Hematopoietic multipotent progenitor cell treated with erythropoietin and hydrocortisone succinate and interleukin-3 and kit ligand, for 17 days (in vitro differentiated cells): ENCODE measurements at places on chromosomes 5 and 9.

- DNase-seq: no peak
These were observed 35.1 kb downstream of the NDST1 start for GRCh38 chr5:150542933-150543445.

- DNase-seq: no peak
These were observed 26.3 kb downstream of the STC2 start for GRCh38 chr5:173301695-173302545.

DNA sequence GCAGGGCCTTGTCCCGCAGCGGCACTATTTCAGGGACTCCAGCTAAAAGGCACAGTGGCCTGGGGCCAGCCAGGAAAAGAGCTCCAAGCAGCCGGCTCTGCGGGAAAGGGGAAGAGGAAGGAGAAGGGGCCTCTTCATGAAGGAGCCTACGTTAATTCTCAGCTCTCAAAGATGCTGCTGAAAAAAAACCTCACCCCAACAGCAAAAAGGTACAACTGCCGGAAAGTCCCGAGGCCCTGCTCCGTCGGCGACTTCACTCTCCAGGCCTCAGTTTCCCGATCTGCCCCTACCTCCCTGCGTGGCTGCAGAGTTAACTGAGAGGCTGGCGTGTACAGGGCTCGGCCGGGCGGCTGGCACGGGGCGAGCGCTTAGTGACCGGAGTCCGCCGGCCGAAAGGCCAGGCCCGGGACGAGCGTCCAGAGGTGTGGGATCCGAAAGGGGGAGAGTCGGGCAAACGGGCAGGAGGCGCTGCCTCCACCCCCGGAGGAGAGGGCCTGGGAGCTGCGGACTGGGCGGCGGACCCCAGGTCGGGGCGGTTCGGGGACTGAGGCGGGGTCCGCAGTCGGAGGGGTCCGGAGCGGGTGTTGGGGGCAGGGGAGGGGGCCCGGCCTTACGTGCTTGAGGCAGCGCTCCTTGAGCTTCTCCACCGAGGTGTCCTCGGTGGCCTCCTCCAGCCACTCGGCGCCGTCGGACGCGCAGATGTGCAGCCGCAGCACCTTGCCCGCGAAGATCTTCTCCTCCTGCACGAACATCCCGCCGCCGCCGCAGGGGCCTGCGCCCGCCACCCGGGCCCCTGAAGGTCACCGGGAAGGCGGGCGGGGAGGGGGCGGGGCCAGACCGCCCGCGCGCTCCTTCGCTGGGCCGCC lies 529 bp downstream of the UBAC1 start:
- DNase-seq: peak; percentile 60

DNA sequence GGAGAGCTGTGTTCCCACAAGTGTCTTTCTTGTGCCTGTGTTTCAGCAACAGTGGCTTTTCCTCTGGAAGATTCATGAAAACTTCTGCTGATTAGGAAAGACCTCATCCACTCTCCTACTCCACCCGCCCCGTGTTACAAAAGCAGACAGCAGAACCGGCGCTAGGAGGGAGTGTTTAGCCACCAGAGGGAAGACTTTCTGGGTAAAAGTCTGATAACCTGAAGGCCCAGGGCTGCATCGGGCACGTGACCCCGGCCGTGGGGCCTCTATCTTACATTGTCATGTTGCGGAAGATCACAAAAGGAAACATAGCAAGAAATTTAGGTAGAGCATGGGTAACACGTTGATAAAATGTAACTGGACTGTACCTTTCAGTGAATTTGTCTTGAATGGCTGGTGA lies 32.0 kb upstream of the DMRT2 start:
- DNase-seq: no peak

DNA sequence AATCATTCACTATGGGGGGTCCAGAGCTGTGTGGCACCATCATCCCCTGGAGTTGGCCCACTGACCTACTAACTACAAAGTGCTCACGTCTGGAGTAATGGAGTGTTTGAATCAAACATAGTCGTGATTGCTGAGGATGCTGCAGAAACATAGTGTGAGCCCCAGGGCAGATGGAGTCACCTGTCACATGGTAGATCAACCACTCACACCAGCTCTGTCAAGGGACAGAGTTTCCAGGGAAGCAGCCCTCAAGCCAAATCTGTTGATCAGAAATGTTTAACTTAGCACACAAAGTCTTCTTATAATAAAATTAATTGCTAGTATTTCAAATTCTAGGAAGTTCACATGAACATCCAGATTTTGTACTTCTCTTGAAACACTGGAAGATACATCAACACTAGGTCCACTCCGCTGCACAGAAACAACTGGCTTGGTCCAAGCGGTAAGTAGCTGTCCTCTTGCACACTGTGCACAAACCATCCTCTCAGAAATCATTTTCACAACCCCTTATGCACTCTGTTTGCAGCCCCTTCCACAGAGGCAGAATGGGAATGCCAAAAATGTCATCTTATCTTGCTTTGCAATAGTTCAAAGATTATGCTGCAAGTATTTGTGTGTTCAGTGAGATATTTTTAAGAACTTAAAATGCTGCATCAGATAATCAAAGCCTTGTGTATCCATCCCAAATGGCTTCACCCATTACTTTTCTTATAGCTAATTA lies 191.0 kb downstream of the EPB41L4A start:
- DNase-seq: no peak

DNA sequence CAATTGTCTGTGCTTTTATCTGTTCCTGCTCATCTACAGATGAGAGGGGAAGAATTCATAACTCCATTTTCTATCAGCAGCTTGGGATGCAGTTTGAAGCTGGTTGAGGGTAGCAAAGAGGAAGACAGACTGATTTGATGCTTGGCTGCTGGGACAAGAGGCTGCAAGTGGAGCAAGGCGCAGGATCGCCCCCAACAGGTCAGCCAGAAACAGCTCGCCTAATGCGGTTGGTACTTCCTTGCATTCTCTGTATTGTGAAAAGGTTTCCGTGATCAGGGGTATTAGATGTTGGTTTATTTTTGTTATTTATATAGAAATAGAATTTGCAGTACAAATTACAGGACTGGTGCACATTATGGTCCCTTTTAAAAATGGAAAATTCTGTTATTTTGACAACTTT lies 40.6 kb downstream of the ZNF883 start:
- no peak for DNase-seq

GRCh38 chr9:79568337-79569101 lies 3.2 kb upstream of the TLE4 start:
- DNase-seq: no peak

DNA sequence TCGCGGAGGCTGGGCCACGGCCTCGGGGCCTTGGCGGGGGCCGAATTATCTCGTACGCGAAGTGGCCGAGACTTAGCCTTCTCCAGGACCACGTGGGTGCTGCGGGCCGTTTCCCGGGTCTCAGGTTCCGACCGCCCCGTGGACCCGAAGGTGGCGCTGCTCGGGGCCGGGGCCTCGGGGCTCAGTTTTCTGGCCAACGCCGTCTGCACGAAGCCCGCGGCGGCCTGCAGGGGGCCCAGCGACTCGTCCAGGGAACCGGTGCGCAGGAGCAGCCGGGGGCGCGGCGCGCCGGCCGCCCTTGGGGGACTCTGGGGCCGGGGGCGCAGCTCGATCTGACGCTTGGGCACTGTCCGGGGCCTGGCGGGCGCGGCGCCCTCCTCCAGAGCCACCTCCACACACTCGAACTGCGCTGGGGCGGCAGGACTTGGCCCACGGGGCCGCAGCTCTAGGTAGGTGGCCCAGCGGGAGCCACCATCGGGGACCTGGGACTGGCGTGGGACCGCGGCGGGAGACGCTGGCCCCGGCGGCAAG lies 716 bp downstream of the PROB1 start:
- DNase-seq: no peak

- peak; percentile 37 for DNase-seq
These were observed 202.5 kb downstream of the MEF2C start for GRCh38 chr5:88680253-88681132.

GRCh38 chr9:113941056-113941455 lies 64.9 kb downstream of the ZNF618 start:
- no peak for DNase-seq

GRCh38 chr9:15549611-15550010 lies 3.2 kb upstream of the CCDC171 start:
- DNase-seq: no peak

DNA sequence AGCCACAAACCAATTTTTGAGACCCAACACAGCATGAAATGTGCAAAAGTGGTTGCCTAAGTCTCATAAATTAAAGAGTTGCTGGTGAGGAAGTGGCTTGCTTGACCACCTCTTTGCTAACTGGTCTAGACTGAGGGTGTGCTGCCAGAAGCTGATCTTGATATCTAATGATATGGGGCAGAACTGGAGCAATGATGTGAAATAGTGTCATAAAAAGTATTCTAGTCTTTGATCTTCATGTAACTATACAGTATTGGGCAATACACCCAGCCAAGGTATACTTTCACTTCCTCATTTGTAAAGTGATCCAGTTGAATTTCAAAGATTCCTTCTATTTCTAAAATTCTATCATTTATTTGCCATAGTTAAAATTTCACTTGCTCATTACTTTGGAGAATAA lies 5.9 kb upstream of the YTHDC2 start:
- no peak for DNase-seq

GRCh38 chr5:74949976-74950375 lies 83.8 kb upstream of the FAM169A start:
- no peak for DNase-seq

- no peak for DNase-seq
These were observed 10.1 kb downstream of the FGF18 start for GRCh38 chr5:171429543-171429910.

- DNase-seq: no peak
These were observed 178.9 kb downstream of the SREK1 start for GRCh38 chr5:66322786-66323528.

- DNase-seq: no peak
These were observed 116.3 kb downstream of the CNTLN start for GRCh38 chr9:17251100-17251499.

DNA sequence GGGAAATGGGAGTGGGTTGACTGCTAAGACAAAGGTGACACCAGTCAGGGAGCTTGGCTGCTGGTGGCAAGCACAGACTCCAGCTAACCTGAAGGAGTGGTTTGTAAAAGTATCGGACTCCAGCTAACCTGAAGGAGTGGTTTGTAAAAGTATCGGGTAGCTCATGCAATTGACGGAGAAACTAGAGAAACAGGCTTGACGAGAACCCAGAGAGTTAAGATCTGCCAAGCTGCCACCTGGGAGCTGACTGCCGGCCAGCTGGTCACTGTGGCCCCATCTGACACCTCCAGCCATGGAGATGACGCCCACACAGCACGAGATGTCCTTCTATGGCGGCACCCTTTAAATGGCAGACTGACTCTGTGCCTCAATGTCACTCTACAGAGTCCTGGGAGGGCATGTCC lies 28.3 kb upstream of the CRB2 start:
- DNase-seq: no peak

DNA sequence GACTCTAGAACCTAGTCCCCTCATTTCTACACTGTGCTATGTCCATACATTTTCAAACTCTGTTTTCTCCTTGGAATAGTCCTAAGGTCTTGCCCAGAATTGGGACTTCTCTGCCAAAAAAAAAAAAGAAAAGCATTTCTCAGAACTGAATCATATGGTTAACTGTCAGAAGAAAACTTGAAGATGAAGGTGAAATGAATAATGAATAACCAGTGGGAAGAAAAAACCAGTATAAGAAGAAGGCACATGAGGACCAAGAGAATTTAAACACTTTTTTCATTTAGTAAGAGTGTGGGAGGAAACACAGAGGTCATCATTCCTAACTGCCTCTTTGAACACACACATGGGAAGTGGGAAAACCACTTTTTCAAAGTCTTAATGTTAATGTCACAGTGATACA lies 197.7 kb downstream of the PRELID2 start:
- no peak for DNase-seq

DNA sequence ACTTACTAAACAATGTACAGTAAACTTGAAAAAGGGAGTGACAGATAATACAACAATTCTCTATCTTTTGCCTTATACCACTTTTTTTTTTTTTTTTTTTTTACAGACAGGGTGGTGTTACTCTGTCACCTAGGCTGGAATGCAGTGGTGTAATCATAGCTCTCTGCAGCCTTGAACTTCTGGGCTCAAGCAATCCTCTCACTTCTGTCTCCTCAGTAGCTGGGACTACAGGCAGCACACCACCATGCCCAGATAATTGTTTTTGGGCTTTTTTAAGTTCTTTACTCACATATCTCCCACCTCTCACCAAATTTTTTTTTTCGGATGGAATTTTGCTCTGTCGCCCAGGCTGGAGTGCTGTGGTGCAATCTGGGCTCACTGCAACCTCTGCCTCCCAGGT lies 171.9 kb upstream of the SLC12A2 start:
- DNase-seq: no peak

- no peak for DNase-seq
These were observed 3.8 kb downstream of the SNAPC4 start for GRCh38 chr9:136396219-136396515.

DNA sequence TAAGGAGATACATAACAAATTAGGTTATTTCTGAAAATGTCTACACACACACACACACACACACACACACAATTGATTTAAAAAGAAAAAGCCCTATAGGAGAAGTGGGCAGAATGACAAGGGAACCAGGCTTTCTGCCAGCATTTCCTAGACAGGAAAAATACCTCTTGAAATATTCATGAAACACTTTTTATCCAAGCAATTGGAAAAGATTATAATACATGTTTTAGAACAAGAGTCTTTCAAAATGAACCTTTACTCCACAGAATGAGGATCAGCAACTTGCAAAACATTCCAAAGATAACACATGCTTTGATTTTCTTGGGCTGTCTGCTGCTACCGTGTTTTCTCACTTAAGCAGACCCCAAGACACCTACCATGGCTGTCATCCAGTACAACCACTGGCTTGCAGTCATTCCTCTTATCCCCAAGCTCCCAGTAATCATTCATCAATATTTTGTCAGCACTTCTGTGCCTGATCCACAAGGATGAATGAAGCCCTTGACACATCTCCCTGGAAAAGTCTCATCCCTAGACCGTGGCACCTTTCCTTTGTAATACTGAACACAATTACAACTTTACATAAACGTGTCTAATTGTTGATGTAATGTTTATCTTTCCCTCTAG lies 717.1 kb upstream of the ZNF608 start:
- no peak for DNase-seq

DNA sequence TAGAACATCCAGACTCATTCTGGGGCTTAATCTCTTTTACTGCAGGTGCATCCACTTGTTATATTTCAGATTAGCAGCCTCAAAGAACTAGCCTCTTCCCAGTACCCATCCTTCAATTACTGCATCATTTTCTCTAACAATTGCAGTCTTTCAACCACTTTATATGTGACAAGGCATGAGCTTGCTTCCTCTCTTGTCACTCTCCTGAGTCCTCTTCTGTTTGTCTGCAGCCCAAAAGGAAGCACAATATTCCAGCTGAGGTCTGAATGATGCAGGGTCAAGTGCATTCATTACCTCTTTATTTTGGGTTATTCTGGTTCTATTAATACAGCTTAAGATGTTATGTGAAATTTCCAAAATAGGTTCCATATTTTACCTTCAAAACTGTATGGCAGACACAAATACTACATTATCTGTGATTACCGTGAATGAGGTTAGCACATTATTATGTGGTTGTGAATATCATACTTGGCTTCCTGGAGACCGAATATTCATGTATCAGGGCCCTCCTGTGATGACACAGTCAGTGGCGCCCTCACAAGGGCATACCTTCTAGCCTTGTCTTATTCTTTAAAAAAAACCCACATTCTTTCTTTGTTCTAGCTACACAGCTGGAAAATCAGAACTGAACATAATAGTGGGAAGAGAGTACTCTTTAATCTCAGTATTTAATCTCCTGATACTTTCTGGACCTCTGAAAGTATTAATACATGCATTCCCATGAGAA lies 323.8 kb downstream of the PDE4D start:
- DNase-seq: no peak

- DNase-seq: no peak
These were observed 171.0 kb downstream of the MSX2 start for GRCh38 chr5:174895360-174895759.
